ENCODE measurements at places on chromosomes 3 and 15.

GRCh38 chr15:65304381-65305149 is at the start of gene RNU5B-1:
TSS of gene RNU5B-1 (plus strand) at chr15:65304677.
- no peaks in the 10 kb centered on the region for H3K27me3 ChIP-seq
- peak; percentile 87 for DNase-seq
- no peaks in the 10 kb centered on the region for H3K36me3 ChIP-seq
- peaks cover 4% of the 10 kb centered on the region for H3K4me1 ChIP-seq

DNA sequence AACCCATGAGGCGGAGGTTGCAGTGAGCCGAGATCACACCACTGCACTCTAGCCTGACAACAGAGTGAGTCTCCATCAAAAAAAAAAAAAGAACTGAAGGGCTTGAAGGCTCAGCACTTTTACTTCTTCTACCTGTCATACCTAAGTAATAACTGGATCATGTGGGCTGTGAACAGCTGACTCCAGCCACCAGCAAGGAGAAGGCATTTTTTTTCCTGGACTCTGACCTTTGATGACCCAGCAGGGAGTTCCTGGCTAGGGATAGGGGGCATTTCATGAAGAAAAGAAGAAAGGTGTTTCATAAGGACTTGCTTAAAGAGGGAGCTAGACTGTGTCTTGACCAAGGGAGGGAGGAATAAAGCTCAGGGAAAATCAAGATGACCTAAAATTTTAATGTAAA is 266.0 kb downstream of the ZNF621 start:
- H3K36me3 ChIP-seq: no peaks in the 10 kb centered on the region
- no peak overlapping the region for H3K4me3 ChIP-seq
- no peak overlapping the region for H3K27ac ChIP-seq
- no peaks in the 10 kb centered on the region for H3K4me1 ChIP-seq
- H3K27me3 ChIP-seq: no peaks in the 10 kb centered on the region
- DNase-seq: no peak

DNA sequence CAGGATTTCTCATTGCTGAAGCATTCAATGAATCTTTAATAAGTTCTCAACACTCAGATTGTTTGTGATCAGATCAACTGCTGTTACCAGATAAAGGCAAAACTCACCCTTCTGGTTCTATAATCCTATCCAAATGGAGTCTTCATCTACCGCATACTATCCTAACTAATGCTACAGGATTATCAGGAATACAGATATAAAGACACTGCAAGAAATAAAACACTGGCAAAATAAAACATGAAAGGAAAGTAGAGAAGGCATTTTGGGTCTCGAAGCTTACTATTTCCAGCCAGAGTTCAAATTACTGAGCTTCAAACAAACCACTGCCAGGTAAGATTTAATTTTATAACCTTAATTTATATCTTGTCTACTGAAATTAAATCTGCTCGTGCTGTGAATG is 524 bp downstream of the CHRM5 start:
- H3K4me3 ChIP-seq: no peak overlapping the region
- H3K27ac ChIP-seq: no peak overlapping the region
- H3K36me3 ChIP-seq: no peaks in the 10 kb centered on the region
- no peak for DNase-seq
- no peaks in the 10 kb centered on the region for H3K27me3 ChIP-seq
- no peaks in the 10 kb centered on the region for H3K4me1 ChIP-seq

DNA sequence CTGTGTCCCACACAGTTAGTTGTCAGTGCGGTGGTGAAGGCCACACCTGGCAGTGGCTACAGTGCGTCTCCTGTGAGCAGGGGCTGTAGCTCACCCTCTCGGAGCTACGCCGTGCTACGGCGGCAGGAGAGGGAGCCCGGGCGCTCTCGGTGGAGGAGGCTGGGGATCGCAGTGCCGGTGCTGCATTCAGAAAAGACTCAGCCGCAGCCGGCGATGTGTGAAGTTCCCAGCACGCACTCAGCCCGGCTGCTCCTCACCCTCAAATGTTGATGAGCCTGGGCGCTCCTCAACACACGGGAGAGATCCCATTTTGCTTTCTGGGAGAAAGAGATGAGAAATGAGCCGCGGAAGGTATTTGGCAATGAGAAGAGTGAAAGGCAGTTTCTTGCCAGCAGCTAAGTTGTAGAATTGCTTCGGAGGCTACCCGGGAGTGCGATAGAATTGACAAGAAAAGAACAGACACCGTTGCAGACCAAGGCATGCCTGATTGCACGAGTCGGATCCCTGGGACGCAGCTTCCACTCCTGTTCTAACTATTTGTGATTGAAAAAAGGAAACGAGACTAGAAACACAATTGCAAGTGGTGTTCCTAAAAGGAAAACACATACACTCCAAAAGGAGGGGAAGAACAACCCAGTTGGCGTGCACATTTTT is at the start of gene UNC13C:
UNC13C (plus strand) TSS at position 189 of the 654 bp plus-strand sequence. CDS start 34,463 bp downstream, outside the sequence.
- no peaks in the 10 kb centered on the region for H3K27me3 ChIP-seq
- peak within 1 kb of the TSS; percentile 61 for H3K4me3 ChIP-seq
- H3K4me1 ChIP-seq: no peaks in the 10 kb centered on the region
- peak within 1 kb of the TSS; percentile 76 for H3K27ac ChIP-seq
- no peaks in the 10 kb centered on the region for H3K36me3 ChIP-seq

- no peak overlapping the region for H3K27ac ChIP-seq
- H3K4me1 ChIP-seq: no peaks in the 10 kb centered on the region
- DNase-seq: no peak
- H3K4me3 ChIP-seq: no peak overlapping the region
- H3K36me3 ChIP-seq: no peaks in the 10 kb centered on the region
Measured at GRCh38 chr3:74624301-74624700, 9.8 kb upstream of the CNTN3 start.

- no peaks in the 10 kb centered on the region for H3K36me3 ChIP-seq
- no peak overlapping the region for H3K4me3 ChIP-seq
- no peak overlapping the region for H3K27ac ChIP-seq
- no peaks in the 10 kb centered on the region for H3K27me3 ChIP-seq
Measured at GRCh38 chr15:26157081-26157480, 294.0 kb upstream of the ATP10A start.

DNA sequence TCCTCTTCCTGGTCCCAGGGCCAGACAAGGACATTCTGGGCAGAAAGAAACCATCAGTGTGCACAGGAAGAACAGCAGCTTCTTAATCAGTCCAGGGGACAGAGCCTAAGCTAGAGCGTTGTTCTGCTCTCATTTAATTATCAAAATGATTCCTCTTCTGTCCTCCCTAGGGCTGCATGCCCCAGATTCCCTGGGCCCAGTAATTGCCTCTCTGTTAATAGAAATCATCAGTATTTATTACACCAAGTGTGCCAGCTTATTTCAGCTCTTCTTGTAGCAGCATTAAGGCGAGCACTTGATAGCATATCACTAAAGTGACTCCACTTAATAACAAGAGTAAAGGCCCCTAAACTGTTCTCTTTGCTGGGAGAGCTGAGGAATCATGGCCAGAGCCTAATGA is 72.1 kb downstream of the WDR76 start:
- no peaks in the 10 kb centered on the region for H3K27me3 ChIP-seq
- H3K4me1 ChIP-seq: no peaks in the 10 kb centered on the region
- no peaks in the 10 kb centered on the region for H3K36me3 ChIP-seq
- no peak for DNase-seq

- H3K27me3 ChIP-seq: no peaks in the 10 kb centered on the region
- H3K36me3 ChIP-seq: no peaks in the 10 kb centered on the region
- no peak for DNase-seq
- no peak overlapping the region for H3K4me3 ChIP-seq
Measured at GRCh38 chr15:49865925-49866757, 245.3 kb downstream of the DTWD1 start.

DNA sequence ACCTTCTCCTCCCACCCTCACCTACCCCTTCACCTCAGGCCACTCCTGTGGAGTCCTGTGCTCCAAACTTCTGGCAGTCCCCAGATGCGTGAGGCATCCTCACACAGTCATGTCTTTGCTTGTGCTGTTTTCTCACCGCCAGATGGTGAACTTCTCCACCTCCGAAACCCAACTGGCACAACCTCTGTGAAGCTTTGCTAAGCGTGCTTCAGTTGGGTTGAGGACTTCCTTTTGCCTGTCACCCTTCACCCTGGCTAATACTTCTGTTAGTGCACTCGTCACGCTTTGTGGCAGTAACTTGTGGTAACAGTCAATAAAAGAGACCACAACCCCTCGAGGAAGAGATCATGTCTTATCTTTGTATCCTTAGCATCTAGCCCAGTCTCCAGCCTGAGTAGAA is 42.0 kb upstream of the SKOR1 start:
- H3K4me3 ChIP-seq: no peak overlapping the region
- H3K4me1 ChIP-seq: no peaks in the 10 kb centered on the region
- no peak for DNase-seq

DNA sequence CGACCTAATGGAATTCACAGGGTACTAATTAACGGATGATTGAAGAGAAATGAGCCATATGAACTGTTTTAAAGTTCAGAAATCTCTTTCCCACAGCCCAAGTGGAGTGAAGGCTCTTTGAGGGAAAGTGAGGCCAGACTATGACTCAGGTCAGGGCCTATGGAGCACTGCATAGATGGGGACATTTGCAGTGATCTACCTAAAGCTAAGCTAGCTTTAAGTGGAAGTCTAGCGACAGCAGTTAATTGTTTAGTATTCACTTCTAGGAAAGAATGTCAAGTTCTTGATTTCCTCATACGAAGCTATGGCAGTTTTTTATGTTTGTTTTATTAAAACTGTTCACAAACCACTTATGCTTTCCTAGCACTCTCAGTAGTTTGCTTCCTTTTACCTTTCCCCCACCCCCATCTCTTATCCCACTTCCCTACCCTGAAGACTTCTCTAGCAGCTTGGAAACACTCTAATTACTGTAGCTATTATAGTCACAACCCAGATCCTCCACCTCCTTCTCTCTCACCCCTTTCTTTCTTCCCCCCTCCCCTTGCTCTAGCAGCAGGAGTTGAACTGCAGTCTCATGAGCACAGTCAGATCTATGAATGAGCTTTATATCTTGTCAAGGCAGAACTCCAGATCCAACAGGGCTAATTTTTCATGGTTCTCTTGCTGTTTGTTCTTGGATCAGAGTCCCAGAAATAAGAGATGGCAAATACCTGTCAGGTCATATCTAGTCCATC is 6.2 kb downstream of the ZNF609 start:
- H3K27me3 ChIP-seq: no peaks in the 10 kb centered on the region
- no peaks in the 10 kb centered on the region for H3K36me3 ChIP-seq
- DNase-seq: no peak
- no peak overlapping the region for H3K27ac ChIP-seq
- H3K4me1 ChIP-seq: no peaks in the 10 kb centered on the region
- H3K4me3 ChIP-seq: no peak overlapping the region

All from tibial artery (tissue), 4 donors.